H54 (cell line): ENCODE measurements at places on chromosomes 12 and 14.
A peak's percentile ranks its signal among the peaks of the same experiment; 100 is the strongest.

- no peak for DNase-seq
Observed at GRCh38 chr14:86346818-86347384, 817.0 kb downstream of the FLRT2 start.

DNA sequence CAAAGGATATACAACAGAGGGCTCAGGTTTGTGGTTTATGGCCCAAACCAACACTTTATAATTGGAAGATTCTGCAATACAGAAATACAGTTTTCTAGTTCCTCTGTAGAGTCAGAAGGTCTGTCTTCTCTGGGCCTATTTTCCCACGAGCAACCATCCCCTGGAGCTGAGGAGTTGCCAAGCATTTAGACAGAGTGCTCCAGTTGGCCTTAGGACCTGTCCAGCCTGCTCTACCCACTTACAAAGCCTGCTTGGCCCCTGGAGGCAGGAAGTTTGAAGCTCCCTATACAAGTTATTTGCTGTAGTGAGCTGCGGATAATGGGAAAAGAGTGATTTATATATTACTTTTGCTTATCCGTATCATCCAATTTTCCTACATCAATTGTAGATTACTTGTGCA lies 60.8 kb upstream of the HSPB8 start:
- DNase-seq = no peak

GRCh38 chr14:101734246-101734847 lies 27.2 kb upstream of the PPP2R5C start:
- DNase-seq = no peak

DNA sequence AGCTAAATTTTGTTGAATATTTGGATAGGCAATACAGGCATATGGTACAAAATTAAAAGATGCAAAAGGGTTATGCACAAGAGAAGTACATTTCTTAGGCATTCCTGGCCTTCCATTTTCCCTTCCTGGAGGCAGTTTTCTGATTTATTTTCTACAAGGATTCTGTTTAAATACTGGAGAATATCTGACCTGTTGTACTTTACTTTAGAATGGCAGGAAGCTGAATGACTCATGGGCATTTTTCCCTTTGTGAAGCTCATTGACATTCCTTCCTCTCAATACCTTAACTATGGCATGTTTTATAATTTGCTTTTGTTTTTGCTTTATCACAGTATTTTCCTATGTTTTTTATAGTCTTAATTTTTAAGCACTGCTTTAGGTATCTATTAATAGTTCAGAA lies 62.7 kb downstream of the RCOR1 start:
- DNase-seq = peak; percentile 27

DNA sequence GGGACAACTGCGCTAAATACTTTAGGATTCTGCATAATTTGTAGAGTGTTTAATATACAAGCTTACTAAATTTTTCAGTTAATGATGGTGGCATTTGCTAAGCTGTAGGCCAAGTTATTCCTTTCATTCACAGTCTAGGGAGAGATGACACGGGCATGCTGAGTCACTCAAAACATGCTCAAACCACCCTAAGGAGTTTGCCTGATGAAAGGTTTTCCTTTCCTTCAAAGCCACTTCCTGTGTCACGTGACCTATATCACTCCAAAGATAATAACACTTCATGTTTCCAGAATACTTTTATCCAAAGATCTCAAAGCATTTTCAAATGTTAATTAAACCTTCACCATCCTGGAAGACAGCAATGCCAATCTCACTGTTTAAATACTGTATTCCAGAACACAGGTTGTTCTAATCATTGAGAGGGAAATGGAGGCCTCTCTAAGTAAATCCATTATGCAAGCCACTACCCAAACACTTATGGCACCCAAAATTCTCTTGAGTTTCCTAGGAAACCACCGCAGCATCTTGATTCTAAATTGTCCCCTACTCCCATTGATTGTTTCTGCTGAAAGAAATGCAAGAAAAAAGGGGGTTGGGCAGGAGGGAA lies 207.0 kb upstream of the CDKN3 start:
- no peak for DNase-seq

GRCh38 chr12:124842800-124843510 lies 20.7 kb downstream of the SCARB1 start:
- no peak for DNase-seq

DNA sequence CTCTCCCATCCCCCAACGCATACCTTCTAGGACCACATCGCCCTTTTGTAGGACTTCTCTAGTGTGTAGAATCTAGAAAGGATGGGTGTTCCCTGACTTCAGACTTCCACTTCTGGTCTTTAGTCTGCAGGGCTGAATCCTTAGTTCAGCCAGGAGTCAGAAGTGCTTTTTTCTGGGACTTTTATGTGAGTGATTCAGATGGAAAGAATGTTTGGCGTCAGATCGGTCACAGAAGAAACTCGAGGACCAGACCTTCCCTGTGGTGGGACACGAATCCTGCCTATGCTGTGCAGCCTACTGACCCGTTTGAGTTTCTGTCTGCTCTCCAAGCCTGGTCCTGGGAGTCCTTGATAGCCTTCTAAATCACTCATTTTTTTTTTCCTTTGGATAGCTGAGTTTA lies 165.4 kb upstream of the SSTR1 start:
- peak; percentile 12 for DNase-seq

- DNase-seq = no peak
Observed at GRCh38 chr14:80049055-80049454, 162.2 kb downstream of the DIO2 start.
